ENCODE measurements at places on chromosomes 12 and 14.
A peak's percentile ranks its signal among the peaks of the same experiment; 100 is the strongest.

- DNase-seq = no peak
Measured at GRCh38 chr14:42277840-42278239, 671.2 kb downstream of the LRFN5 start.

DNA sequence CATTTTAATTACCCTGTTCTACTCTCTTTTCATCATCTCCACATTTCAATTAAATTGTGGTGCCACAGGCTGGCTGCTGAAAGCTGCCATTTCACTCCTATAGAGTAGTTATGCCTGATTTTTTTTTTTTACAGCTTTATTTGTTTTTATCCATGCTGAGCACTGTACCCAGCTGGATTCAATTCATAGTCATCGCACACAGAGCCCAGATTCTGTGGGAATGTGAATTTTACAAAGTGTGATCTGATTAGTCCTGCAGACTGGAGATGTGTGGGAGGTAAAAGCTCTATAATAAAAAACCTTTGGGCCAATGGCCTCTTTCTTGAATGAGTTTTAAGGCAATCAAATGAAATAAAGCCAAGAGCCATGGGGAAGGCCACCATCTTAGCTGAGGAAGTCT is 190.2 kb downstream of the ANO4 start:
- DNase-seq = no peak

DNA sequence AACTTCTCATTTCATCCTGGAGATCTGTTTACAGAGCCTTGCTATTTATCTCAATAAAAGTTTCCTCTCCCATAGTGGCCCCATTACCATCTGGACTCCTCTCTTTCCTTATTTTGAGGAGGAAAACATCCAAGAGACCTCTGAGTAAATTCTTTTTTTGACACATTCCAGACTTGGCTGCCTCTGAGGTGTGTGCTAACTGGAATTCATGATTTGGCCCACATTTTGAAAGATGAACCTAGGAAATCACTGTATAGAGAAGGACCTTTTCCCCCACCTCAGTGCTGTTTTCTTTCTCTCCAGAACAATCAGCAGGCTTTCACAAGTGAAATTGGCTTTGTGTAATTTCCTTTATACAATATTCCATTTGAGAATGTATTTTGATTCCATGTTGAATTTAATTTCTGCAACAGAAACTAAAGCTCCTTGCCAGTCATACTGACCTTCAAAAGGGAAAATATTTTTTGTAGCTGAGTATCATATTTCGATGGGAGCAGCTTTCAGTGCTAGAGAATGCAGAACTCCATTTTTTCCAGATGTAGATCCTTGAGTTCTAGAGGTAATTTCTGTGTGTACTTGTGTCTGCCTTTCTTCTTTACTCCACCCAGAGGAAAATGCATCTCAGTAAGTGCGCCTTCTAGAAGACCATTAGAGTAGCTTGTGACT is 244.9 kb upstream of the RGS6 start:
- DNase-seq = no peak

- no peak for DNase-seq
Measured at GRCh38 chr14:54194501-54194900, 202.3 kb upstream of the CDKN3 start.

GRCh38 chr12:84079626-84080025 is 833.0 kb downstream of the SLC6A15 start:
- no peak for DNase-seq

- no peak for DNase-seq
Measured at GRCh38 chr12:109163167-109163566, 46.8 kb downstream of the ACACB start.

DNA sequence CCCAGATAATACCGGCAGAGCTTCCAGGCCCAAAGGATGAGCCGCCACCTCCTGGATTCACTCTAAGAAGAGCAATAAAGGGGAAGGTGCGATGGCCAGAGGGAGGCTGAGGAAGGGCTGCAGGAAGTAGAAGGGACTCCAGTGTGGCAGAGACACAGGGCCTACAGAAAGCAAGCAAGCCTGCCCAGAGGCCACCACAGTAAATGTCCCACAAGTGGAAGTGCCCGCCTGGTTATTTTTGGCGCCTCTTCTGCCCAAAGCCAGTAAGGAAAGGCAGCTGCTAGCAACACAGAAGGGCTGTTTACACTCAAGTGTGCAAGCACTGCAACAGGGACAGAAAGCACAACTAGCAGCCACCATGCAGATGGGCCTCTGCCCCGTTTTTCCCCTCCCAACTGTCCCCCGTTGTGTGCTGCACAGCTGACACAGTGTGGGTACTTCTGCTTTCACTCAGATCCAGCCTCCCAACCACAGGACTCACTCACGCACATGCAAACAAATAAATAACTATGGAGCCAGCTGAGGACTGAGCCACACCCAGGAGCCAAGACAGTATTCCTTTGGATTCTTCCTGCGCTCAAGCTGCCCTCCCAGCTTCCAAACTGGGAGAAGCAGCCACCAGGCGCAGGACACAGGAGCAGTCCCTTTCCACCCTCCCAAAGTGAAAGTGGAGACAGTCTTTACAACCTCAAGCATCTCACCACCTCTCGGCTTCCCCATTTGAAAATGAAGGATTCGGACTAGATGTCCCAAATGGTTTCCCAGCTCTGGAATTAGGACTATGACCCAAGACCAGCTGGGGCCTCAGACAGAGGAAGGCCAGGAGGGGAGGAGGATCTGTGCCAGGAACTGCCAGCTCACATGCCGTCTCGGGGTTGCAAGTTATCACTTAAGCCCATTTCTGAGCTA is 40.0 kb upstream of the PNMA1 start:
- no peak for DNase-seq

- no peak for DNase-seq
Measured at GRCh38 chr12:67709367-67709954, 60.9 kb downstream of the DYRK2 start.

DNA sequence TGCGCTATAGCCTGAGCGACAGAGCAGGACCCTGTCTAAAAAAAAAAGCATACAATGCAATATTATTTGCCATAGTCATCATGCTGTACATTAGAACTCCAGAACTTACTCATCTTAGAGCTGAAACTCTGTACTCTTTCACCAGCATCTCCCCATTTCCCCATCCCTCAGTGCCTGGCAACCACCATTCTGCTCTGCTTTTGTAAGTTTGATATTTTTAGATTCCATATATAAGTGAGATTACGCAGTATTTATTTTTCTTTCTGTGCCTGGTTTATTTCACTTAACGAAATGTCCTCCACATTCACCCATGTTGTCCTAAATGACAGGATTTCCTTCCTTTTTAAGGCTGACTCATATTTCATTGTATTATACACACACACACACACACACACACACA is 121.8 kb downstream of the BBS10 start:
- DNase-seq = no peak

GRCh38 chr14:101114726-101115515 is 211.4 kb upstream of the RTL1 start:
- no peak for DNase-seq

DNA sequence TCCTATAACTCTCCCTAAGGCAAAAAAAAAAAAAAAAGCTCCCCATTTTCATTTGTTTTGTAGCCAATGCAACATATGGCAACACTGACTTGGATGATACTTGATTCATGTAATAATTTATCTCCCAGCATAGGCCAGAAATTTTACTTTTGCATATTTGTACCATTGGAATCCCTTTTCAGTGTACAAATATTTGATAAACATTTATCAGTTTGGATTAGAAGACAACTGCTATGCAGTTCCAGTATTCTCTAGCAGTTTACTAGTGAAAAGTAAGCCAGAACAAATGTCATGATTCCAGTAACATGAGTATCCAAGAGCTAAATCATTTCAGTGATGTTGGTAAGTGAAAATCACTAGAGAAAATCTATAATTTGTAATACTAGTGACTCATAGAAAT is 392.3 kb downstream of the CCER1 start:
- DNase-seq = no peak

DNA sequence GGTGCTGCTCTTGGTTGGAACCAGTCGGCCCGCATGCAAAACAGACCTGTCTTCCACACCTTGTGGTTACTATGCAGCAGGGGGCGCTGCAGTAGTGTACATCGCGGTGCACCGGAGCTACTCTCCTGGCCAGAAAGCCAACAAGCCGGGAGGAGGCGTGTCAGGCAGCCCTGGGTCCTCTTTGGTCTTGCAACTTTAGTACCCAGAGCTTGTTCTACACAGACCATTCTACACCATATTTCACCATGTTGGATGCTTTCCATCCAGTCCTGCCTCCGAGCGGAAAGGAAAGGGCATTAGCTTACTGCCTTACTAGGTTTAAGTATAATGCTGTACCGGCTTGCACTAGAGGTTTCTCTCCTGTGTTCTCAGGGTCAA is 927 bp upstream of the TMTC2 start:
- peak; percentile 93 for DNase-seq

- DNase-seq = no peak
Measured at GRCh38 chr12:85266356-85266755, 13.7 kb upstream of the ALX1 start.

GRCh38 chr12:92194561-92194960 is 48.9 kb upstream of the BTG1 start:
- DNase-seq = no peak

- no peak for DNase-seq
Measured at GRCh38 chr12:12699345-12699744, 3.4 kb upstream of the GPR19 start.

- no peak for DNase-seq
Measured at GRCh38 chr14:105838591-105839424, 312.4 kb downstream of the TMEM121 start.

- DNase-seq = no peak
Measured at GRCh38 chr12:122869207-122869973, 26.5 kb downstream of the VPS37B start.

DNA sequence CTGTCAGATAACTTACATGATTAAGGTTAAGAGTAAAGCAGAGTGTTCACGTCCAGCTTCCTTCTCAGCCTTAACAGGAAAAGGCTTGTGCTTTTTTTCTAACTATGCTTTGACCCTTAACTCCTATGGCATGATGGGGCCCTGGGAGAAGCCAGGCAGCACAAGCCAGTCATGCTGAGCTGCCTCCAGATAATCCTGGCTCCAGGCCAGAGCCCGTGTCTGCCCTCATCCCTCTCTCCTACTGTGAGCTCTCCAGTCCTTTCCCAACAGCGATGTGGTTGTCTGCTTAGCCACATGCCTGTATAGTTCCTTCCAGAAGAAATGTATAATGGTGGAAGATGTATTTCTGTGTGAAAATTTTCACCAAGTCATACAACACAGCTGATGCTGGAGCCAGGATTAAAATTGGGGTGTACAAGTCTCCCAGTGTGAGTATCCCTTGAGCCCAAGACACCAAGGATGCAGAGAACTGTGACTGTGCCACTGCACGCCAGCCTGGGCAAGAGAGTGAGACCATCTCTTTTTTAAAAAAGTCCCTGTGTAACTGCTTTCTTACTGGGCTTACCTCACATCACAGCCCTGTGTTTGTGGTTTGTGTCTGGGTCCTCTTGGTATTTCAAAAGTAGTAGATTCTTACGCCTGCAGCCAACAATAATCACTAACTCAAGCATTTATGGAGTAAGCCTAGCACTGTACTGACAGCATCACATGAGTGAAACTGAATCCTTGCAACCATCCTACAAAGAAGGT is 7.9 kb upstream of the ITFG2 start:
- no peak for DNase-seq

DNA sequence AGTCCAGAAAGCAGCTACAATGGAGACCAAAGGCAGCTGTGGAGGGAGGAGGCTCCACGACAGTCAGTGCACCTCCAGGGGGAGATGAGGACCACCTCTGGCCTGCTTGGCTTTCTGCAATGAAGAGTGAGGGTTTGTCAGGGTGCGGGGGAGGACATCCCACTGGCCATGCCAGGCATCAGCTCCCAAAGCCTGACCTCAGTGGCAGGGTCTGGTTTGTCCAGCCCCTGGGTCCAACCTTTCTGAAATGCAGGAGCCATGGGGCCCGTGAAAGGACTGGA is 35.2 kb downstream of the SLC6A12 start:
- no peak for DNase-seq

All from NCI-H1436 (cell line).